CD8-positive, alpha-beta memory T cell (primary cell): ENCODE measurements at places on chromosomes 1 and 21. TPM values are rescaled to one million over a fixed set of nuclear protein-coding genes. Genes with fewer than 3 reads are reported as not detected.
A peak's percentile ranks its signal among the peaks of the same experiment; 100 is the strongest.

SH2D2A gene
- 170 TPM for total RNA-seq

GRCh38 chr1:45585110-45585426 lies 1.2 kb downstream of the NASP start:
- H3K27ac ChIP-seq = peak overlapping the region; percentile 60
- no peaks in the 10 kb centered on the region for H3K36me3 ChIP-seq
- no peak for DNase-seq
- H3K27me3 ChIP-seq = no peaks in the 10 kb centered on the region
- H3K4me3 ChIP-seq = peak overlapping the region; percentile 95

GRCh38 chr1:4652631-4653327 lies 1.6 kb upstream of the AJAP1 start:
- no peaks in the 10 kb centered on the region for H3K36me3 ChIP-seq
- peak; percentile 25 for DNase-seq
- no peak overlapping the region for H3K27ac ChIP-seq
- H3K27me3 ChIP-seq = peaks cover 7% of the 10 kb centered on the region

DNA sequence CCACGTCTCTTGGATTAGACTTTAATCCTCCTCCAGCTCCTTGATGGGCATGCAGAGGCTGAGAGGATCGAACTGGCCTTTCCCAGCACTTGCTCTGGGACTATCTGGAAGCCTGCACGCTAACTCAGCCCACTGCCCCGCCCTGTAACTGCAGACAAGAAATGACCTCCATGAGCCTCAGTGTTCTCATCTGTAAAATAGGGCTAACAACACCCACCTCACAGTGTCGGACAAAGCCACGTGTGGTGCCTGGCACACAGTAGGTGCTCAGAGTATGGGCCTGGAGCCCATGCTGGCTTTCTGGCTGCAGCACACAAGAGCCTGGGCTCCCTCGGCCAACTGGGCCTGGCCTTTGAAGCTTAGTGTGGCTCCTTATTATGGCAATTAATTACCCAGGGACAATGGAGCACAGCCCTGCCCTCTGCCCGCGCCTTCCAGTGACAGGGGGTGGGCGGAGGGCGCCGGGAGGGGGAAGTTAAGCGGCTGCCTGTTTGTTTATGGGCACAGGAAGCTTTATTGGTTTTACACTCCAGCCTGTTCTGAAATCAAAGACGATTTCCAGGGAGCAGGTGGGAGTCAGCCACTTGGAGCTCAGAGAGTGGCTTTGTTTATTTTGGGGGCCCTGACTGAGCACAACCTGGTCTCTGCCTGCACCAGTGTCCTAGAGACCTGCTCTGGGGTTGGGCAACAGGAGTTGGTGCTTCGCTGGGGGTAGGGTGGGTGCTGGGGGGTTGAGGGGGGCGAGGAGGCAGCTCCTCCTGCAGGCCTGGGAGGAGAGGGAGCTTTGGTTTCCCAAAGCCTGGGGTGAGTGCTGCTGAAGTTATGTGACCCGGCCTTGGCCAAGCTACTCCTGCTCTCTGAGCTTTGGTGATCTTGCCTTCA lies 31.0 kb downstream of the PAX7 start:
- no peak for DNase-seq
- peaks cover 18% of the 10 kb centered on the region for H3K4me1 ChIP-seq
- H3K27ac ChIP-seq = no peak overlapping the region
- no peak overlapping the region for H3K4me3 ChIP-seq
- H3K36me3 ChIP-seq = no peaks in the 10 kb centered on the region

IL20 gene
- total RNA-seq = not detected

PGLYRP4 gene
- total RNA-seq = not detected
